ENCODE measurements at places on chromosomes 5 and 9.

DNA sequence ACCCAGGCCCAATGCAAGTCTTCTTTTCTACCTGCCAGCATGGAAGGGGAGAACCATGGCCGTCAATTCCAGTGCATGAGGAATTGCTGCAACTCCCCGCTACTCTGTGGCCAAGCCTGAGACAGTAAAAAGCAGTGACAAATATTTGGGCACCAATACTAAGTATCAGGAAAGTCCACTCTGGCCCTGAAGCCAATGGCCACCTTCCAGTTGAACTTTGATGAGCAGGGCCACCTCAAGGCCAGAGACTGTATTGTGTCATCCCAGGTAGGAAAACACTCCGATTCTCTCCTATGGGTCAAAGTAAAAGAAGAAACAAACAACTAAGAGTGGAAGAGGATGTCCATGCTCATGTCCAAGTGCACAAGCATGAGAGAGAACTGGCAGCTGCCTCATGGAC, 27.1 kb downstream of the RETREG1 start:
- no peak for DNase-seq

- DNase-seq: no peak
These were observed 16.1 kb upstream of the TMED7 start for GRCh38 chr5:115641948-115642347.

DNA sequence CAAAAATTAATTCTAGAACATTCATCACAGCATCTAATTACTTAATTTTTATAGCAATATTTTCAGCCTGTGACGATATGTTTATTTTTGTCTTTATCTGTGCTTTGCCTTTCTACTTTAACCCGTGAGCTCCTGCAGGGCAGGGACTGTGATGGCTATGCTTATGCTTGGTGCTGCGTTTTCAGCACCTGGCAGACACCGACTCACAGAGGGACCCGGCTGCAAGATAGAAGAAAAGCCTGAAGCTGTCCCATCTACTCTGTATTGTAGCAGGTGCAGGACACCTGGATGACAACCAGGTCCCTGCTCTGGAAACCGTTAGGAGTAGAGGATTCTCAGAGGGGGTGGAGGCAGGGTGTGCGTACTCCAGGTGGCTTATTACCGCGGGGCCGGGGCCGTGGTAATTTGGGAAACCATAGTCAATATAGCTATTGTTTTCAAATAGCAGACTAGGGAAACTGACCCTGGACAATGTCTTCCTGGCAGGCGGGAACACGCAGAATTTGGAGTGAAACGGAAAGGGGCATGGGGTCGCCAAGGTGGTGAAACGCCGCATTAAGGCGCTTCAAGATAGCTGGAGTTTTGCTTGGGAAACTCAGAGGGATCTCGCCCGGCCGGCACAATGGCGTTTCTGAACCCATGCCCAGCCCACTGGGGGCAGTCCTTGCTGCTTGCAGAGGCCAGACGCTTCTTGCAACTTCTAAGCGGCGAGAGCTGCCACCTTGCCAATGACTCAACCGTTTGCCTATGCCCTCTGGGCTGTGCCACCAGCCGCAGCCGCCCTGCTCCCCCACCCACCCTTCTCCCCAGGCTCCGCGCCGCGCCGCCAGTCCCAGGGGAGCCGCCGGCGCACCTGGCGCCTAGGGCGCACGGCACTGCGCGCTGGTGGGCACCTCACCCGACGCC, 140.1 kb upstream of the PALM2AKAP2 start:
- DNase-seq: no peak

- no peak for DNase-seq
These were observed 1.9 kb downstream of the SDHA start for GRCh38 chr5:219991-220390.

DNA sequence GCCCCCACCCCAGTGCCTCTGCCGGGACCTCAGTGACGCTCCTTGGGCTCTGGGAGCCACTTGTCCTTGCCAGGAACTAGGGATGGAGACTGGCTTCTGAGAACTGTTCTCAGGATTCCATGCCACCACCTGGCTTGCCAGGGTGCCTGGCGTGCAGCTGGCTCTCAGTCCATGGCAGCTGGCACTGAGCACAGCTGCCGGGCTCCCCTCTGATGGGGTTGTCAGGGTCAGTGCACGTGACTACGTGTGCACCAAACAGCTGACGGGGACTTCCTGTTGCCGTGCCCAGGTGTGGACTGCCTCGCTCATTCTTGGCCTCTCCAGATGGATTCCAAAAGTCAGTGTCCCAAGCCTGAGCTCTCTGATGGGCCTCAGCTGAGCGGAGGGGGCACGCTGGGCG, 9.4 kb downstream of the KCNT1 start:
- DNase-seq: no peak
